ENCODE measurements at places on chromosomes 11 and 22.

DNA sequence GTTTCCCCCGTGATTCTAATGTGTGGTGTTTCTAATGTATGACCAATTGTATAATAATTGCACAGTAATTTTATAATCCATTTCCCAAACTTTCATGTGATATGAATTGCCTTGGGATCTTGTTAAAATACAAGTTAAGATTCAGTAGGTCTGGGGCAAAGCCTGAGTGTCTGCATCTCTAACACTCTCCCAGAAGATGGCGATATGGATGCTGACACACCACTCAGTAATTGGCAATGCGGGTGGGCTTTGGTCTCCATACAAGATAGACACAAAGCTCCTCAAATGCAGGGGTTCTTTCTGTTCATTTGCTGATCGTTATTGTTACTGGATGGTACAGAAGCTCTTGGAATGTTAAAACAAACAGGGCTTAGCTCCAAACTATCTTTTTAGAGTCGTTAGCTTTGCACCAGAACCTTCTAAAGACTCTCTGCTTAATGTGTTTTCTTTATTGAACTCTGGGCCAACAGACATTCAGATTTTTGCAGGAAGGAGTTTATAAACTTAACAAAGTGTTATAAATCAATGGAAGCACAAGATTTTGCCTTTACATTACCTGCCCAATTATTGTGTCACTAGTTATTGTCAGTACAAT is 45.4 kb upstream of the ANO3 start:
- DNase-seq: no peak

DNA sequence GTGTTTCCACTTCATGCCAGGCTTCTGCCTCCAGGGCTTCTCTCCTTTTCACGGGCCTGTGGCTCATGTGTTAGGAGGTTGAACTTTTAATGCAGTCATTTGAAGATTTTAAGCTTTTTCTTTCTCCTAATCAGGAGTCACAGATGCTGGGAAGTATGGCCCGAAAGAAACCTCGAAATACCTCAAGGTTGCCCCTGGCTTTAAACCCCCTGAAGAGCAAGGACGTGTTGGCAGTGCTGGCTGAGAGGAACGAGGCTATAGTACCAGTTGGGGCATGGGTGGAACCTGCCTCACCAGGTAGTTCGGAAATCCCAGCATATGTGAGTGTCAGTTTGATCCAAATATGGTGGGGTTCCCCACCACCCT is 571 bp downstream of the CCDC15 start:
- no peak for DNase-seq

DNA sequence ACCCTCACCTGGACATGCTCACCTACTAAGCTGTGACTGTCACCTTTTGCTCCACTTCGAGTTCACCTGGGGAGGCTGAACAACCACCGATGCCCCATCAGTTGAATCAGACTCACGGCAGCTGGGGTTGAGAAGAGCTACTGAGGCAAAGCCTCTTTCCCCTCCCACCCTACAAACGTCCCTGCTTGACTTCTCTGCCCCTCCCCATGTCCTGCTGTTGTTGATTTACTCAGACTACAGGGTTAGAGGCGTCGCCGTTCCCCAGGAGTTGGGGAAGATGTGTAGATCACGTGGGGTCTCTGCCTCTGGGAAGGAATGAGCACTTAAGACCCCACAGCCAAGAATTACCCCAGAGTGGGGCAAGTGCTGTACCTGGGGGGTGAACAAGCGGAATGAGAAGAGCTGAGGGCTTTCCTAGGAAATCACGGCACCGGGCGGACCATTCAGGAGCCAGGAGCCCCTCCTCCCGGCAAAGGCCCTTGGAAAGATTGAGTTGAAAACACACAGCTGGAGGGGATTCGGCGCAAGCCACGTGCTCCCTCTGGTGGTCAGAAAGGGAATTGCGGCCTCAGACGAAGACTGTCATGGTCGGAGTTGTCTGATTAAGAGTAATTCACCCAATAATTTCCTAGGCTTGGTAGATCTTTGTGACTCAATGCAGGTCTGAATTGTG is 7.0 kb downstream of the FXYD2 start:
- DNase-seq: peak; percentile 84

DNA sequence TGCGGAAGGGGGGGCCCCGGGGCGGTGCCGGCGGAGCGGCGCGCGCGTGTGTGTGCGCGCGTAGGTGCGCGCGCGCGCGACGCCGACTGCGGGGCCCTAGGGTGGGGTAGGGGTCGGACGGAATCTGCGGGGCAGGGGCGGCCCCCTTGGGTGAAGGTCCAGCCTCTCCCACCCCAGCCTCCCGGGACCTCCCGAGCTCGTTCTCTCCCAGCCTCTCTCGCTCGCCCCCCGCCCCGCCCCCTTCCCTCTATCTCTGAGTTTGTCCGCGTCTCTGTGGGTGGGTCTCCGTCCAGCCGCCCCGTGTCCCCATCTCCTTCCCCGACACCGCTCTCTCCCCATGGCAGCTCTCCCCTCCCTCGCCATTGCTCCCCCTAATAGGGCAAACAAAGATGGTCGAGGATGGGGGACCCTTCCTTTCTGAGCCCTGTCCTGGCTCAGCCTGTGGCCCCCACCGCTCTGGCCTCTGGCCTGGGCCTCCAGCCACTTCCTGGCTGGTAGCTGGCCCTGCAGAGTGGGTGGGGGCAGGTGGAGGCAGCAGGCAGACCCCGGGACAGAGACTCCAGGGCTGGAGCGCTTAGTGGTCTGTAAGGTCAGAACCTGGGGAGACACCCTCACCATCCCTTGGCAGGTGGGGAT is 33.0 kb upstream of the PRR5 start:
- no peak for DNase-seq

DNA sequence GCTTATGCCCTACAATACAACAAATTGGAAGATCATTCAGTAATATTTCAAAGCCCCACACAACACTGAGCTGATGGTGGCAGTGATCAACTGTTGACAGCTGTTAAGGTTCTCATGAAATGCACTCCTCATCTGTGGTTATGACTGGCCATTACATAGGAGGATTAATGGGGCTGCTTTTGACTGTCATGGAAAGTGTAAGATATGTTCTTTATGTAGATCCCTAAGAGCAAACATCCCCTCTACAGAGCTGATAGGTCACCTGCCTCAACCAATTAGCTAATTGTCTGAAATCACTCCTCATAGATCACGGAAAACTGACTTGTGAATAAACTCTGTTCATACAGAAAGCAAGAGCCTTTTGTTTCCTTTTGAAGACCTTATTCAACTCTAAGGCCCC is 78.1 kb downstream of the GAB2 start:
- no peak for DNase-seq
